Activated naive CD4-positive, alpha-beta T cell (primary cell): ENCODE measurements at places on chromosomes 7 and 10.

GRCh38 chr10:71133710-71134686, 78.4 kb upstream of the UNC5B start:
- no peak for DNase-seq

DNA sequence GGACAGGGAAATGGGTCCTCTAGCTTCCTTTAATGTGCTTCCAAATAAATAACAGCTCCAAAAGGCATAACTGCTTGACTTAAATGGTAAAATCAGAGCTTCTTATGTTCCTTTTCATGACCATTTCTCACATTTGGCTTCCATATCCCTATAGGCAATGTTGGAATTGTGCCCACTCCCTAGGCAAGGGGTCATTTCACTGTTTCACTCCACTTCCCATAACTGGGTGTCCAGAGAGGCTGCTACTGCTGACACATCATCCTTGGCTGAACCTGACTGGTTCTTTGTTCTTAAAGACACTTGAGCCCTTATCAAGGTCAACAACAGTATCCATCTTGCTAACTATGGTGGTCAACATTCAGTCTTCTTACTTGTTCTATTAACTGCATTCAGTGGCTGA, 37.1 kb downstream of the PRTFDC1 start:
- no peak for DNase-seq

DNA sequence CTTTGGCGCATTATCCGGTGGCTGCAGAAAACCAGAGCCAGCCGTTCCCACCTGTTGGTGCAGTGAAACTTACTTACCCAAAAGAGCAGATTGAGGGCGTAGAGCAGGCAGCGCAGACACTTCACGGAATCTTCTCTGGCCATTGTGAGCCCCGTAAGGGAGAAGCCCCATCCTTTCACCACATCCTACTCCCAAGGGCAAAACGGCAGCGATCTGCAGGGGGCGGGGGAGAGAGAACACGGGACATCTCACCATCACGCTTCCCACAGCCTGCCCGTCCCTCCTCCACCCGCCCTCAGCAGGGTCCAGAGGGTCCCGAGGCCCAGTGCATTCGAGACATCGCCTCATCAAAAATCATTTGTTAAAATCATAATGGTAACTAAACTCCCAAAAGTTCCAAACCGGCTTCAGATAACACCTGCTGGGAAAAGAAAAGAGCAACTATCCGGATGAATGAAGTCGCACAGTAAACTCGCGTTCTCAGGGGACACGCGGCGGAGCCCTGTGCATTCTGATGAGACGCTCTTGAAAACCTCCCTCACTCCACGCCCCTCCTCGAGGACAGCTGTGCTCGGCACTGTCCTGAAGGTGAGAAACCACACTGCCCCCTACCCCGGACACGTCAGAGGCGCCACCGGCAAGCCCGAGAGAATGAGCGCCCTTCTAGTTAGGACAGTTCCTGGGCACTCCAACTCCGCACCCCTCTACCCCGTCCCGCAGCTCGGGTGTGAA, 1.2 kb downstream of the TSPAN12 start:
- DNase-seq, result no peak

- no peak for DNase-seq
These were observed 58.0 kb downstream of the AHCYL2 start for GRCh38 chr7:129282865-129283264.

DNA sequence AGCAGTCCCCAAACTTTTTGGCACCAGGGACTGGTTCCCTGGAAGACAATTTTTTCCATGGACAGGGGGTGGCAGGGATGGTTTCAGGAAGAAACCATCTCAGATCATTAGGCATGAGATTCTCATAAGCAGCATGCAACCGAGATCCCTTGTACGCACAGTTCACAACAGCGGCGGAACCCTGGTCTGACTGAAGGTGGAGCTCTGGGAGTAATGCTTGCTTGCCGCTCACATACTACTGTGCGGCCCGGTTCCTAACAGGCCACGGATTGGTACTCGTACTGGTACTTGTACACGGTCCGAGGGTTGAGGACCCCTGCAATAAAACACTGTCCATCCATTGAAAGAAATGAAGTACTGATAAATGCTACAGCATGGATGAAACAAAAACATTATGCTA, 32.8 kb downstream of the MKRN1 start:
- no peak for DNase-seq

- no peak for DNase-seq
These were observed 68.1 kb downstream of the MTERF1 start for GRCh38 chr7:91812388-91812787.

- DNase-seq, result no peak
These were observed 81.7 kb downstream of the COL28A1 start for GRCh38 chr7:7454000-7454399.

GRCh38 chr7:2897023-2897422, 52.9 kb upstream of the GNA12 start:
- DNase-seq, result no peak

DNA sequence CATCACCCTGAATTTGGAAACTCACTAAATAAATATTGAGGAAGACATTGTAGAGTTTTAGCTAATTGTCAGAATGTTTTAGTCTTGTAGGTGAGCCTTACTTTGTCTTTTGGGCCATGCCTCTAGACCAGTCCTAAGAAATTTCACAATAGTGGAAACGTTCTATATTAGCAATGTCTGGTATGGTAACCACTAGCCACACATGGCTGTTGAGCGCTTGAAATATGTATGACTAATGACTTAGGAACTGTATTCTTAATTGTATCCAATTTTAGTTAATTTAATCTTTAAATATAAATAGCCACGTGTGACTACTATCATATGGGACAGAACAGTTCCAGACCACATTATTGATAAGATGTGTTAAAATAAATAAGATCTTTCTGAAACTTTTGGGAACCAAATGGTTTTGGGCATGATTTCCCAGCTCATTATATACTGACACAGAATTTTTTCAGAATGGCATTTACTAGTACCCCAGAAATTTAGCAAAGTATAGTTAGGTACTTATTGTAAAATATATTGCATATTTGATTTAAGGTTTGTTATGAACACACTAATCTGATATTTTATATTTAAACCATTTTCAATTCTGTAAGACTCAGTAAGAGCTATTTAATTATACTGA, 95.0 kb downstream of the VPS50 start:
- DNase-seq, result no peak

- no peak for DNase-seq
These were observed 56.6 kb downstream of the INPP5A start for GRCh38 chr10:132593900-132594876.

DNA sequence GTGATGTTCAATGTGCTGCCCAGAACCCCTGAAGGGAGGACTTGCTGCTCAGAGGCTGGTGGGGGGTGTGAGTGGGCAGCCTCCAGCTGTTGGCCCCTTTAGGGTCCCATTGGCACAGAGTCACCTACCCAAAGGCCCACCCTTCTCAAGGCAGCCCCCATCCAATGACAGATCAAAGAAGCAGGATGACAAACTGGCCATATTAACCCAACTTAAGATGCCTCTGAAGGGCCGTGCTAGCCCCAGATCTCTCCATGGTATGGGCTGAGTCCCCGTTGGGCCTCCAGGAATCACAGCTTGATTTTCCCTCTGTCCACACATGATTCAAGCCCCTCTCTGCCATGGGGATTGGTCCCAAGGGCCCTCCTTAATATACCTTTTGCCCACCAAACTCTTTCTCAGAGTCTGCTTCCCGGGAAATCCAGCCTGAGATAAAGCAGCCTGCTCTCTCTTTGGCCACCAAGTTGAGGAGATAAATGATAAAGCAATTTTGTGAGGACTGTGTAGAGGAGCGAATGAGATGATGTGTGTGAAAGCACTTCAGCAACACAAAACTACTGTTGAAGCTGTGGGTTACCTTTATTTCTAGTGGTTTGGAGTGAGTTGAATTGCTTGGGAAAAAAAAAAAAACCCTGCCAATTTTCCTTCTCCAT, 38.2 kb upstream of the C10orf71 start:
- DNase-seq, result no peak

GRCh38 chr10:127175357-127176110, 20.9 kb downstream of the INSYN2A start:
- no peak for DNase-seq

GRCh38 chr7:18835001-18835690, 282.3 kb downstream of the TWIST1 start:
- no peak for DNase-seq

GRCh38 chr7:142571581-142571980, 177.7 kb upstream of the PRSS1 start:
- DNase-seq, result no peak

DNA sequence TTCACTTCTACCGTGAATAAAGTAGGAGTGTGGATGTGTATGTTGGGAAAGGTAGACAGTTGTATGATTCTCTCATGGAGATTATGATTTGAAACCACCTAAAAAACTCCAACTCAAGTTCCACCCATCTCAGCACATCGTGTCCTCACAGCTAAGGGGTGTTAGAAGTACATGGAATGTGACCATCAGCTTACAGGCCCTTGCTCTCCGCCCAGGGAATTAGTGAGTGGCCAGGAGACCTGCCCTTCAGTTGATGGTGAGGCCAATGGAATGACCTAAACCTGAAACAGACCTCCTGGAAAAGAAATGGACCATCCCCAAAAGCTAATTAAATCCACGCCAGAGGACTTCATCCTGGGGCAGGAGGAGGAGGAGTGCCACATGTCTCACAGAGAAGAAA, 2.1 kb upstream of the WNT2 start:
- no peak for DNase-seq

DNA sequence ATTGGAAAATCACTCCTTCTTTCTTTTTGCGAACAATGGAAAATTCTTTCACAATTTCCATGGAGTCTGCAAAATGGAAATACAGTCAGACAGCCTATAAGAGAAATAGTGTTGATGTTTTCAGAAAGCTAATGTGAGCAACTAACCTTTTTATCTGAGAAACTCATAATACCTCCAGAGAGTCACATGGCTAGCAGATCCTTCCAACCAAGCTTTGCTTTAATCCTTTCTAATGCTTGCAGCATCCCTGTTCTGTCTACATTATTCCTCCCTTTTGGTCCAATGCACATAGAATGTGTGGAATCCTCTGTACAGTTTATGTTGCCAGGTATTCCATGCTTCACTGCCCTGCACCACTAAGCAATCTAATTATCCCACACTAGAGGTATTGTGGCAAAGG, 717.5 kb upstream of the LRRN3 start:
- DNase-seq, result no peak

- no peak for DNase-seq
These were observed 88.4 kb downstream of the FGFR2 start for GRCh38 chr10:121509796-121510195.

DNA sequence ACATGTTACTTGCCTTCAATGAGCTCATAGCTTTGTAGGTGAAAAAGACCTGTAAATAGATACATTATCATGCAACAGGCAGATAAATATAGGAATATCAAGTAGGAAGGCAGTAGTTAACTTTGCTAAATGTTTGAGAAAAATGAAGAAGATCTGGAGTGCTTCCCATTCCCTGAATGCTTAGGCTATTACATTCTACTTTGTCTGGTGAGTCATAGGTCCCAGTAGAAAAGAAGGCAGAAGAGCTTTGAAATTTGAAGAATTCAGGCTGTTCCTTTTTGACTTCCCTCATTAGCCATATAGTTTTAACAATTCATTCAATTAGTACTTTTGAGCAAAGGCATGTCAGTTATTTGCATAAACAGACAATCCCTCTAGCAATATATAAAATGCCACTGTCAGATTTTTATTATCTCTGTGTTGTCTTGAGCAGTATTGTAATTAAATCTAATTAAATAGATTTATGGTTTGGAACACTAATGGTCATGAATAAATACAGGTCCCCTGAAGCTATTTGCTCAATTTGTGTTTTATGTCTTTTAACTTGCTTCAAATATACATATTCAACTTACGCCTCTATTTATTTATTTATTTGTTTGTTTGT, 875.0 kb downstream of the REEP3 start:
- no peak for DNase-seq

GRCh38 chr7:4058158-4058557, 623.9 kb upstream of the FOXK1 start:
- DNase-seq, result no peak
